ENCODE measurements at places on chromosomes 6 and 20.

GRCh38 chr6:107689951-107690642, 134.0 kb downstream of the SCML4 start:
- no peak for DNase-seq

GRCh38 chr6:55064711-55065420, 109.4 kb upstream of the HCRTR2 start:
- DNase-seq = no peak

GRCh38 chr6:34514593-34515472, 41.3 kb downstream of the SPDEF start:
- DNase-seq = no peak

DNA sequence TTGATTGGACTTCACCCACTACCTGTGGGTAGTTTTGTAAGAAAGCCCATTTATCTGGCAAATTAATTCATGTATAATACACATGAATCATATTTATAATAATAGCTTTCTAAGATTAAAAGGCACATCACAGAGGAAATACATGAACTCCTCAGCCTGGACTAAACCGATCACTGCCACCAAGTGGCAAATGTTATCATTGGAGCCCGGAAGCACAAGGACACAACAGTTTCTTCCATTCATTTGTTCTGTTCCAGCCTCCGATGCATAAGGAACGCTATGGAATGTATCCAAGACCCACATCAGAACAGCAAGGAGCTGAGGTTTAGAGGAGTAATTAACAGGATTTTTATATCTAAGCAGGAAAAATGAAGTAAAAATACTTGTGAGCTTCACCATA, 13.9 kb upstream of the IPCEF1 start:
- DNase-seq = no peak

GRCh38 chr6:9532621-9533557, 882.0 kb downstream of the TFAP2A start:
- no peak for DNase-seq

DNA sequence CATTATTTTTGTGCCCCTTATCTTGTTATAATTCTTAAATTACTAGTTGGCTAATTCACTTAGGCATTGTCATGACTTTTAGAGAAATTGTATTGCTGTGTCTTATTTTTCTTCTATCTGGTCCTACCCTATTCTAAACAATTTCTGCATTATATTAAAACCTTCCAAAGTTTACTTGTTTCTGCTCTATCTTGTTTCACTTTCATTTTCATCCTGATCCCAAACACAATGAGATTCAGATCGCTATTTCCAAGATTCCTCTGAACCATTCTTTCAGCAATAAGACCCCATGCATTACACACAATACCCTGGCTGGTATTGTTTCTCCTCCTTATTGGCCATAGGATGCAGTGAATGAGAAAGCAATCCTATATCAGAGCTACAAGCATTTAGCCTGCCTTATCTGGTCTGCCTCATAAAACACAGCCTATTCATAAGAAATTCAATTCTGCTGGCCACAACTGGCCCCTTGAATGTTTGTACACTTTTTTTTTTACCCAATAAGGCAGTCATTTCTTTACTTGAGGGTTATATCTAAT, 69.9 kb upstream of the POU3F2 start:
- no peak for DNase-seq

GRCh38 chr6:3157131-3157933, at the start of gene TUBB2A:
TUBB2A (minus strand) TSS chr6:3157544; CDS start chr6:3157463, 81 bp downstream.
- DNase-seq = peak; percentile 40

GRCh38 chr6:42313038-42313437, 95.4 kb upstream of the MRPS10 start:
- DNase-seq = no peak

DNA sequence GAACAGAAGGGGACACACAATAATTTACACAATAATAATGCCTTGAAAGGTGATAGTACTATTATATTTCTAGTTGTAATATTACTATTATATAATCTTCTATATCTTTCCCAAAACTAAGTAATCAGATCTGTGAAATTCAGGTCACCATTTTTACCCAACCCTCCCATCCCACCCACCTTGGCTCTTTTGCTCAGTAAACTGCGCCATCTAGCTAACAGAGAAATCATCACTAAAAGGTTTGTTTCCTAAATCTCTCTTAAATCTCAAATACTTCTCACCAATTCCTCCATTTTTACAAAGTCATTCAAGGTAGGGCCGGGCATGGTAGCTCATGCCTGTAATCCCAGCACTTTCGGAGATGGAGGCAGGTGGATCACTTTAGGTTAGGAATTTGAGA, 83.4 kb downstream of the CDK19 start:
- no peak for DNase-seq

DNA sequence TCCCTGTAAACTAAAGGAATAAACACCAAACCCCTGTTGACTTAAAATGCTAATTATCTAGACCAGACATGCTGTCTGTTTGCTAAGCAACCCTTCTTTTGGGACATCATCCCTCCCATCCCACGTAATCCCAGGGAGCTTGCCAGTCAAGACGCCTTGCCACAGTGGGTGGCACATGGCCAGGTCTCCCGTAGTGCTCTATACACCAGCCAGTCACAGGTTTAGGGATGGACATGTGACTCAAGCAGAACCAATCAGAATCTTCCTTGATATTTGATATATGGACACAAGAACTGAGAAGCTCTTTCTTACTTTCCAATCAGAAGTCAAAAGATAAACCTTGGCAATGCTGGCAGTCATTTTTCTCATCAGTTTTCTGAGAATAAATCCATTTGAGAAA, 60.0 kb downstream of the CNKSR3 start:
- DNase-seq = peak; percentile 96

DNA sequence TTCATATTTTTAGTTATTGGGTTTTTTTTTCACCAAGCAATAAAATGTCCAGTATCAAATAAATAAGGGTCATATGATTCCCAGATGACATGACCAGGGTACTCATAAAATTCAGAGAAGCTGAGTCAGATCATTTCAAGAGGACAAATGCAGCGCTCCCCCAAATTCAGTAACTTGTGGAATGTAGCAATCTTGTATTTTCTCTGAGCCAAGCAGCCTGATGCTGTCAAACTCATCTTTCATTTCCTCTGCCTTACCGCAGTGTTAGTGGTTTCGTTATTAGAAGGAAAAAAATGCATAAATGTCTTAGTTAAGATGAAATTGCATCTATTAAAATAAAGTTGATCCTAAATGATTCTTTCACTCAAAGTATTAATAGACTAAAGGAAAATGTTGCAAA, 57.8 kb upstream of the EDN1 start:
- DNase-seq = no peak

- peak; percentile 48 for DNase-seq
These were observed 20.8 kb upstream of the MLN start for GRCh38 chr6:33824461-33825154.

- DNase-seq = no peak
These were observed 457.9 kb upstream of the PTCHD4 start for GRCh38 chr6:48568856-48569255.

- DNase-seq = no peak
These were observed 26.6 kb upstream of the C6orf58 start for GRCh38 chr6:127550403-127550802.

Measured in NCI-H2029 treated with DMSO at 0.1 percent for 48 hours (cell line).